ENCODE measurements at places on chromosomes 3 and 15.

DNA sequence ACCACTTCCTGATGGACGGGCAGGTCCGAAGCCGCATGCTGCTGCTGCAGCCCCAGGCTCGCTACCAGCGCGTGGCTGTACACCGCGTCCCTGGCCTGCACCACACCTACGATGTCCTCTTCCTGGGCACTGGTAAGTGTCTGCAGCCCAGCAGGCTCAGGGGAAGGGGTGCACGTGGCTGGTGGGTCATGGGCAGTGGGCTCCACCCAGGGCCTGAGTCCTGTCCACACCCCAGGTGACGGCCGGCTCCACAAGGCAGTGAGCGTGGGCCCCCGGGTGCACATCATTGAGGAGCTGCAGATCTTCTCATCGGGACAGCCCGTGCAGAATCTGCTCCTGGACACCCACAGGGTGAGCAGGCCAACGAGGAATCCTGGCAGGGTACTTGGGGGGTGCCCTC, 8.7 kb downstream of the CIB1 start:
- DNase-seq: no peak

- DNase-seq: no peak
These were observed 166.2 kb upstream of the ROBO2 start for GRCh38 chr3:76873532-76874242.

- DNase-seq: peak; percentile 63
These were observed at the start of gene CACNA2D2 for GRCh38 chr3:50503504-50504342. TSS of gene CACNA2D2 (minus strand) at chr3:50503634. CDS start at chr3:50503423, 211 bp downstream.

- DNase-seq: no peak
These were observed 3.3 kb downstream of the PAK6 start for GRCh38 chr15:40242213-40242599.

- DNase-seq: no peak
These were observed 30.5 kb downstream of the ATP2B2 start for GRCh38 chr3:10474847-10475246.

- DNase-seq: no peak
These were observed 312.0 kb upstream of the CCDC54 start for GRCh38 chr3:107065094-107065861.

DNA sequence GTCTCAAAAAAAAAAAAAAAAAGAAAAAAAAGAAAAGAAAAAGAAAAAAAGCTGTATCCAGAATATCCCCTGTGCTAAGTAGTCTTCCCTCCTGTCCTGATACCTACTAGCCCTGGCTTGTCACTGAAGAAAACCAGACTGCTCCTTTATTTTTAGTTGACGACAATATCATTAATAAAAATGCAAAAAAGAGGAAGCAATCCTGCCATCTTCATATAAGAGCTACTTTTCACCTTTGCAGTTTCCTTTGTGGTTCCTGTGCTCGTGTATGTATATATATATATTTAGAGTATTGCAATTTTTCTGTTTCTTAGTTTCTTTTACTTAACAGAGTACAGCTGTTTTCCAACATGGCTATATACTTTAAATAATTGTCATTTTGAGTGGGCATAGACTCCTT, 13.6 kb downstream of the C3orf20 start:
- DNase-seq: no peak

DNA sequence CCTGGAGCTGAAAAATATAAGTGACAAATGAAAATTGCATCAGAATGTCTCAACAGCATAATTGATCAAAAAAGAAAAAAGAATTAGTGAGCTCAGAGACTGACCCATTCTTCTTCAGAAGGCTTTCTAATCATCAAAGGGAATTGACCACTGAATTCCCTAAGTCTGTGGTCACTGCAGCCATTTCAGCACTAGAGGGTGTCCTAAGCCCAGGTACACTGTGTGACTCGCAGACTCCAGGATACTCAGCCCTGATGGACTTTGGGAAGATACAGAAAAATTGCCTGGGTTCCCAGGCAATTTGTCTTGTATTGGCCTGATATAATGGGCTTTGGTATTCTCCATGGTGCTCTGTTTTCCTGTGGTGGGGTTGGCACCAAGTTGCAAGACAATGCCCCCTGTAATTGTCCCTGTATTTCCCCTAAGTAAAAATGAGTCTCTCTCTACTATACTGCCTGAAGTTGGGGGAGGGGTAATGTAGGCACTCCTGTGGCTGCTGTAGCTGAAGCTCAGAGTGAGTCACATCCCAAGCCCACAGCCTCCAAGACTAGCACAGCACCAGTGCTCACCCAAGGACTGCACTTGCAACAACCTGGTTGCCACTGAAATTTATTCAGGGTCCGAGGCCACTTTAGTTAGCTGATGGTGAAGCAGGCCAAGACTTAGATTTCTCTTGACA, 256.0 kb upstream of the STAC start:
- no peak for DNase-seq

GRCh38 chr15:83809345-83809744, 155.4 kb downstream of the ADAMTSL3 start:
- no peak for DNase-seq

- no peak for DNase-seq
These were observed 20.5 kb downstream of the MYO1E start for GRCh38 chr15:59352189-59352588.

- no peak for DNase-seq
These were observed 13.6 kb downstream of the KLF15 start for GRCh38 chr3:126343649-126344035.

- no peak for DNase-seq
These were observed 2.2 kb downstream of the POLG start for GRCh38 chr15:89332446-89332845.

GRCh38 chr3:52493232-52494017, 1.7 kb upstream of the STAB1 start:
- no peak for DNase-seq

DNA sequence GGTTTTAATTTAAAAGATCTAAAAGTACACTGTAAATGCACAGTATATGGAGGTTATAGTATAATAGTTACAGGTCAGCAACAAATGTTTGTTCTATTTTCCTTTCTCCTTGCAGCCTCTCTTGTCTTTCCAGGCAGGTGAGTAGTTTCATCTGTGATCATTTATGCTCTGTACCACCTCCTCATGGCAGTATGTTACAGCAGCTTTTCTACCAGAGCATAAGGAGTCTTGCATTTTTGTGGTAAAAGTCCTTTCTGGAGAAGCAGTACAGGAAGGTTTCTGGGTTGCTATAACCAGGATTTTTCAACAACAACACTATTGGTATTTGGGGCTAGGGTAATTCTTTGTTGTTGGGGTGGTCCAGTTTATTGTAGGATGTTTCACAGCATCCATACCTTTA, 59.5 kb downstream of the ZNF609 start:
- DNase-seq: no peak

DNA sequence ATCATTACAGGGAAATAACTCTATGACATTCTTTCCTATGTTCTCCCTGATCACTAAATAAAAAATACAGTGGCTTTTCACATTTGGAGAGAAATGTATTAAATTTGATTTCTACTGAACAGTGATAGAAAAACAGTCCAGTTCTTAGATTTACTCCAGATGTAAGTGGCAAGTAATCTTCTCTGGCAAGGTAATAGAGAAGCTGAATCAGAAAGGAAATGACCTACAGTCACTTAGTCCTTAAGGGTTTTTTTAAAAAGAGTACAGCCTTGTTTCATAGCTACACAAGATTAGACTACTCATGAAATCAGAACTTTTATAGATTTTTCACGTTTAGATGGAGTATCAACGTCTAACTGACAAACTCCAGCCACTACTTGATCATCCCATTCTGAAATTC, 236.9 kb downstream of the CADPS start:
- no peak for DNase-seq

- DNase-seq: no peak
These were observed 30.0 kb upstream of the TSEN2 start for GRCh38 chr3:12454076-12454815.

DNA sequence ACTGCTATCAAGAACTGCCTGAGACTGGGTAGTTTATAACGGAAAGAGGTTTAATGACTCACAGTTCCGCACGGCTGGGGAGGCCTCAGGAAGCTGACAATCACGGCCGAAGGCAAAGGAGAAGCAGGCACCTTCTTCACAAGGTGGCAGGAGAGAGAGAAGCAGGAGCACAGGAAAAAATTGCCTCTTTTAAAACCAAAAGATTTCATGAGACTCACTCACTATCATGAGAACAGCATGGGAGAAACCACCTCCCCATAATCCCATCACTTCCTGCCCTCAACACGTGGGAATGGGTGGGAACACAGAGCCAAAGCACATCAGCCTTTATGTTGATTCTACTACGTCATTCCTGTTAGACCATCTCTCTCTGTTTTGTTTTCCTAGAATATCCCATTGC, 650.9 kb upstream of the SEMA6D start:
- DNase-seq: no peak

DNA sequence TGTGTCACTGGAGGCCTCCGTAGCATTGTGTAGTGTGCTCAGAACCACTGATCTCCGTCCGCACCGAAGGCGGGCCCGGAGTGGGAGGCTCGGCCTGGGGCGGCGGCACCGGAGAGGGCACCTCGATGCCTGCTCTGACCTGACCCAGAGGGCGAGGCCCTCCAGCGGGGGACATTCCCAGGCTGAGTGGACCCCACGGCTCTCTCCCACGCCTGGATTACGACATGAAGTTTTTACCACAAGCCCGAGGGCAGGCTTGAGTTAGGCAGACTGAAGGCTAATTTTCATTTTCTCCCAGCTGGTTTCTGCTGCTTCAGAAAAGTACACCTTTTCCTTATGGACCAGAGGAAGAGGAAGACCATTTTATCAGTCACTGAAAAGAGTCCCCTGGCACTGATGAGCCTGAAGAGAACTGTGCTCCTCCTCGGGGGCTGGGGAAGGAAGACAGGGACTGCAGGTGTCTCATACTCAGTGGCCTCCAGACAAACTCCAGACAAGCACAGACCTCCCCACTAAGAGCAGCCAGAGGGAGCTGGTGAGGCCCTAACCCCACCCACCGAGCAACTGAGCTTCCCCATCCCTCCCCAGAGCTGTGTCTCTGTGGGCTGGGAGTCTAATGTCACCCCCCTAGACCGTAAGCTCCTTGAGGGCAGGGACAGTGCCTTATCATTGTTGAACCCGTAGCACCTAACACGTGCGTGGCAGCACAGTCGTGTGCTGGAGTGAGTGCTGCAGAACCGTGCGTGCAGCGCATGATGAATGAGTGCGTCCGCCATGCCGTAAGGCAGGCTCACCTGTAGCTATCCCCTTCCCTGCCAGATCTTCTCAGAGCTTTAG, 74.5 kb upstream of the BLM start:
- DNase-seq: no peak

DNA sequence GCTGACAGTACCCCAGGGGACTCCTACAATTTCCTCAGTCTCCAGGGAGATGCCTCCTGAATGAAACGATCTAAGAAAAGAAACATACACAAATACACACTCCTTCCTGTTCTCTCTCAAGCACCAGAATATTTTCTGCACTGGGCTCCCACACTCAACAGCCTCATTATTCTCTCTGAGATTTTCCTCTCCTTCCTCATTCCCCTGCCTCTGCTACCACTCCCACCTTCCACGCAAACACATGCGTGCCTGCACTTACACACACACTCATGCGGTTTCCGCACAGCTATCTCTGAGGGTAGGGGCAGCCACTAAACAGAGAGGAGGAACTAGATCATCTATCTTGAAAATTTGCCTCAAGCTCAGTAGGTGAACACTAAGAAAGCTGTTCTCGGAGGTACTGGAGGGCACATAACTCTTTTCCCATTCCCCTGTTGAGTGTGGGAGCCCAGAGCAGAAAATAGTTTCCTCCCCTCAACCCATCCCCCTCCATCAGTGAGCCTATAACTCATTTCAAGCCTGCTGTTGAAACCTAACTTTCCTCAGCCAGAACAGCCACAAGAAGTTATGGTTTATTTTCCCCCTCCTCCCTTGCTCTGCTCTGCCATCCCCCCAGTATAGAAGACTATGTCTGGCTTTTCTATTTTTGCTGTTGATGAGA, 30.5 kb upstream of the TIPARP start:
- DNase-seq: no peak

Data from activated CD4-positive, alpha-beta T cell treated with anti-CD3 and anti-CD28 coated beads for 1 hour (primary cell).